ENCODE measurements at places on chromosomes 5 and 9.

GRCh38 chr5:119255571-119256356 lies 100.1 kb upstream of the TNFAIP8 start:
- no peak for DNase-seq

- no peak for DNase-seq
Measured at GRCh38 chr9:80552931-80553330, 981.2 kb downstream of the TLE4 start.

DNA sequence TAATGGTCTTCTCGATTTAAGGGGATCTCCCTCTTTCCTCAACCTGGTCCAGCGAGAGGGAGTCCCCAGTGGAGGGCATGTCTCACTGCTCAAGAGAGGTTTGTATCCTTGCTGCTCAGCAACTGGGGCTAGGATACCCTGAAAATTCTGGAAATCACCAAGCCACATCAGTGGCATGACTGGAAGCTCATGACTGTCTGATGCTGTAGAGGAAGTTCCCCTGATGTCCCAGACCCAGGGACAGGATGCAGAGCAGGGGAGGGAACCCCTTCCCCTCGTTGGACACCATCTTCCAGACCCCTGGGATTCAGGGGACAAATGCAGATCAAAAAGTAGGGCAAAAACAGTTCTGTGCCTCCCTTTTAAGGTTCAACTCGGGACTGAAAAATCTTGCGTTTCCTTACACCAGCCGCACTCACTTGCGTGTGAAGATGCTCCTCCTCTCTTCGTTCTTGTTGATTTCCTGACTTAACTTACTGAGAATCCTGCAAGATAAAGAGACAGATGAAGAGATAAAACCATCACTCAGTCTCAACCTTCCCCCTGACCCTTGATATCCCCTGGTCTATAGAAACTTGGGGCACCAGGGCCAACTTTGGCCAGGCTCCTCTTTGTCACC lies 22.1 kb downstream of the LCP2 start:
- DNase-seq = no peak

DNA sequence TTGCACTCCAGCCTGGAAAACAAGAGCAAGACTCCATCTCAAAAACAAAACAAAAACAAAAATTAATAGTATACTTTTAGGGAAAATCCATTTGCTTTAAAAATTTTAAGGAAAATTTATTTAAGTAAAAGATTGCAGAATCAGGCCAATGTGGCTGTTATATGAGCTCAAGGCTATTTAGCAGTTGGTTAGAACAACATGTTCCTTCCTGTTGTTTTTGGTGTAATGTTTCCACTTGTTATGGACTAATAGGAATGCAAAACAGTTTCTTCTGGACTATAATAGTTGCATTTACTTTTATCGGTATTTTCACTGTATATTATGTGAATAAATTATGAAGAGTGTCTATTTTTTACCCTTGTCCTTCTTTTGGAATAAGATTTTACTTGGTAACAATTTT lies 3.0 kb upstream of the CDC42SE2 start:
- no peak for DNase-seq
